D341Med (cell line): ENCODE measurements at places on chromosomes 11 and 22.

DNA sequence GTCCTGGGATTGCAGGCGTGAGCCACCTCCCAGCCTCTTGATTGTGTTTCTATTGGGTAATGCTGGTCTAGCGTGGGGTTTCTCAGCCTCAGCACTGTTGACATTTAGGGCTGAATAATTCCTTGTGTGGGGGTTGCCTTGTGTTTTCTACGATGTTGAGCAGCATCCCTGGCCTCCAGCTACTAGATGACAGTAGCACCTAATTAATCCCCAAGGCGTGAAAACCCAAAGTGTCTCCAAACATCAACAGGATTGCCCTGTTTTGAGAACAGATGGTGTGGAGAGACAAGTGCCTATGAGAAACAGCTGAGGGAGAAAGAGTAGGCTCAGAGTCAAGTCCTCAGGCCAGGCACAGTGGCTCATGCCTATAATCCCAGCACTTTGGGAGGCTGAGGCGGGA is 67.2 kb downstream of the SGSM1 start:
- DNase-seq: no peak

- no peak for DNase-seq
Measured at GRCh38 chr11:1603629-1604028, 4.6 kb downstream of the KRTAP5-3 start.

DNA sequence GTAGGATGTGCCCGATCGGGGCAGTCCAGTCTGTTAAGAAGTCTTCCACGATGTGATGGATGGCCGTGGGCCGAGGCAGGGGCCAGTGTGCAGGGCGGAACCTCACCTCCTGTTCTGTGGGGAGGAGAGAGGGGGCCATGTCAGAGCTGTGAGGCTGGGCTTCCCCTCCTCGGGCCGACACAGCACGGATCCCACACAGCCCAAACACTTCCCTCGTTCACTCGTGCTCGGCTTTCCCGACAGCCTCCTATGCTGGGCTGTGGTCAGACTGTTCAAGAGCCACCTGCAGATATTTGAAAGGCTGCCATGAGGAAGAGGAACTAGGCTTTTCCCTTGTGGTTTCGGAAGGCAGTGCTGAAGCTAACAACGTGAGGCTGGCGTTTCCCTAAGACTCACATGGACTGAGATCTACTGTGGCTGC is 12.3 kb upstream of the TXN2 start:
- no peak for DNase-seq

DNA sequence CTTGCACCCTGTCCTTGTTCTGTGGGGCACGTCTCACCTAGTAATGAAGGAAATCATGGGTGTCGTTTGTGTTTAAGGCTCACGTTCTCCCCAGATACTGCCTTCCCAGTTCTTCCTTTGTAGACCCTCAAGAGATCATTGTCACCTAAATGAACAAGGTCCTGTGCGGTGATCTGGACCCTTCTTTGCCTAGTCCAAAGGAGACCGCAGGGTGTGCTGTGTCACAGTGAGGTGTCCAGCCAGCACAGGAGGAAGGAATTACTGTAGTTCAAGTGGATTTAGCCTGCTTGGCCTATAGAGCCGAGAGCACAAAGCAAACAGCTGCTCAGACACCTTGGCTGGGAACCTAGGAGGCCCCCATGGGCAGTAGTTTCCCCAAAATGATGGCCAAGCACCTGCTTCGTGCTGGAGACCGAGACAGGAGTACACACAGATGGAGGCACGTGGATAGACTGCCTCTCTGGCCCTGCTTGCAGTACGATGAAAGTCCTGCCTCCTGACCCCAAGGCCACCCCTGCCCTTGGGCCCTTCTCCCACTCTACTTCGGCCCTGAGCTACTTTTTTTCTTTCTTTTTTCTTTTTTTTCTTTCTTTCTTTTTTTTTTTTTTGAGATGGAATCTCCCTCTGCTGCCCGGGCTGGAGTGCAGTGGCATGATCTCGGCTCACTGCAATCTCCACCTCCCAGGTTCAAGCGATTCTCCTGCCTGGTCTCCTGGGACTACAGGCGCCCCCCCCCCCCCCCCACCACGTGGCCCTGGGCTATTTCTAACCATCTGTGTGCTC is 19.4 kb upstream of the PPFIA1 start:
- DNase-seq: peak; percentile 13

GRCh38 chr22:38214302-38215056 is 12.7 kb downstream of the MAFF start:
- DNase-seq: peak; percentile 95

DNA sequence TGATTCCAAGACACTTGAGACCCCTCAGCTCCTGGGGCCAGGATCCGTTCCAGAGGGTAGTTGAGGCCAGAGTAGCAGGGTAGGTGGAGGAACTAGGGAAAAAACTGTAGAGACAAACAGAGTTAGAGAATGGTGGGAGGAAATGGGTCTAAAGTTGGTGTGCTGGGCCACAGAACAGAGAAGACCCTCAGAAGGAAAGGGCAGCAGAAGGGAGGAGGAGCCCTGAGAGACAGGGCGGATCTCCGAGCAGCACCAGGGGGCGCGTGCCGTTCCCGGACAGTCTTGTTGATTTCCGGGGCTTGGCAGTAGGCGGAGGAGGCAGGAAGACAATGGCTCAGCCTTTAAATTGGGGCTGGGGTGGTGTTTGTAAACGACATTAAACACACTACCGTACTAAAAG is 2.4 kb upstream of the CECR2 start:
- peak; percentile 82 for DNase-seq

DNA sequence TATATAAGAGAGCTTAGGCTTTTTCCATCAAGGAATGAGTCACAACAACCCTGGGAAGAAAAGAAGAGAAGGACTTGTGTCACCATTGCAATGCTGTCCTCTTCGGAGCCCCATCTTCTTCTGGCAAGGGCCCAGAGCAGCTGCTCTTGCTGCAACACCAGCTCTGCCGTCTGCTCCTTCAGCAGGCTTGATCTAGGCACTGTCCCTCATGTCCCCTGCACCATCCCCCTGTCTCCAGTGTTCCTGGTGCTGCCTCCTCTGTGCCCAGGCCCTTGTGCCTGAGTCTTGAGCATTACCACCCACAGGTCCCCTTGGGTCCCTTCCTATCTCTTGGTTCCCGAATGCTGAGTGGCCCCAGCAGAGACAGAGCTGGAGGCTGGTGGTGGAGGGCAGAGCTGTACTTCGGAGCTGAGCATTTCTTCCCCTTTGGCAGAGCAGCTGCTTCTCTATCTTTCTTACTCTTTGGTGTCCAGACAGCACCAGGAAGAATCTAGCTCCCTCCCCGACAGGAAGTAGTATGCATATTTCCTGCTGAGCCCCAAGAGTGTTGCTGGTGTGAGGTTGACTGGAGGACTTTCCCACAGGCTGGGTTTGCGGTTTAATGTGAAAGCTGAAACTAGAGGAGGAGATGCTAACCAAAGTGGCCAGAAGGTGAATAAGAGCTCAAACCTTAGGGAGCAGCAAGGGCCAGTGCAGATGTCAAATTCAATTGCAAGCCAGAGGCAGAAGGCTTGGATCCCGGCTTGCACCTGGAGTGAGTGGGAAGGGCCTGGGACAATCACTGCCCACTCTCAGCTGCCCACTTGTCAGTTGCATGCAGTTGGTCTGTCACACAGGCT is 27.8 kb downstream of the WEE1 start:
- DNase-seq: no peak

DNA sequence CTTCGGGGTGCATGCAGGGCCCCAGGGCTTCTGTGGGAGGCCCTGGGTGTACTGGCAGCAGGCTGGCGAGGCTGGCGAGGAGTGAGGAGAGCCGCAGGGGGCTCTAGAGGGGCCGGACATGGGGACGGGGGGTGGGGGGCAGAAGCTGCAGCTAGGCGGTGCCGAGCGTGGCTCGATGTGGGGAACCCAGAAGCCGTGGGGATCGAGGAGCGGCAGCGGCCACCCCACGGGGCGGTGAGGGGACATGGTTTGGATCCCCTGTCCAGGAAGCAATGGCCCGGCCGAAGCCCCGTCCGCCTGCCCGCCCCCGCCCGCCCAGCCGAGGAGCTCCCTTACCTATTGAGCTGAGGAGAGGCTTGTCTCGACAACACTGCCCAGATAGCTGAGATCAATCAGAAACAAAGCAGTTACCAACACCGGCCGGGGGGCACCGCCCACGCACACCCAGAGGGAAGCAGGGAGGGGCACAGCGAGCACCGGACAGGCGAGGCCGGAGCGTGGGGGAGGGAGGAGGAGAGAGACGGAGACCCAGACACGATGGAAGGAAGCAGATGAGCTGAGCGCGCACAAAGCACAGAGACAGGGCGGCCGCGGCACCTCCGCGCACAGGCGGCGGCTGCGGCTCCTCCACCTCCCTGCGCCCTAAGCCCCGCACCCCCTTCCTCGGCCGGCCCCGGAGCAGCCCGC is 38.7 kb downstream of the IGSF9B start:
- DNase-seq: no peak

DNA sequence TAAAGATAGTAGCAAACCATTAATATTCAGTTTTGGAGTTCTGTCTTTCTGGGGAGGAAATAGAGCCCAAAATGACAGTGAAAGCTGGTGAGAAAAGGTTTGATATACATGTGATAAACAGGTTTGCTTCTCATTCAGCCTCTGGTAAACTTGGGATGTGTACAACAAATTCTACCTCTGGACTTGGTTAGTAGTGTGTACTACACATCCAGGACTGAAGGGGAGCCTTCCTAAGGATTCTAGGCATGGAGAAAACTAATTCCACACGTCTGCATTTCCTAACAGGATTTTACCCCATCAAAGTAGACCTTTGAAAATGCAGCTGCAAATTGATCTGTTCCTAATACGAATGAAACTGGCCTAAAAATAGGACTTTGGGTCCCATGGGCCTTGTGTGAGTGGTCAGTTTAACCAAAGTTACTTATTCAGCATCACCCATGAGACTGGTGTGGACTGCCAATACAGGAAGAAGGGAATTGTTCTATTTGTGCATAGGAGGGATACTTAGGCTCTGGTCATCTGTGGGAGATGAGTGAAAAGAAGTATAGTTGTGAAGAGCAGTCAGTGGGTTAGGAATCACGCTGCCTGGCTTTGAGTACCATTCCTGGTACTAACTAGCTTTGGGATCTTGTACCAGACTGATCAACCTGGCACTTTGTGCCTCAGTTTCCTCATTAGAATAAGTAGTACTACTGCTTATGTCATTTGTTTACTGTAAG is 74.2 kb downstream of the YAP1 start:
- no peak for DNase-seq

DNA sequence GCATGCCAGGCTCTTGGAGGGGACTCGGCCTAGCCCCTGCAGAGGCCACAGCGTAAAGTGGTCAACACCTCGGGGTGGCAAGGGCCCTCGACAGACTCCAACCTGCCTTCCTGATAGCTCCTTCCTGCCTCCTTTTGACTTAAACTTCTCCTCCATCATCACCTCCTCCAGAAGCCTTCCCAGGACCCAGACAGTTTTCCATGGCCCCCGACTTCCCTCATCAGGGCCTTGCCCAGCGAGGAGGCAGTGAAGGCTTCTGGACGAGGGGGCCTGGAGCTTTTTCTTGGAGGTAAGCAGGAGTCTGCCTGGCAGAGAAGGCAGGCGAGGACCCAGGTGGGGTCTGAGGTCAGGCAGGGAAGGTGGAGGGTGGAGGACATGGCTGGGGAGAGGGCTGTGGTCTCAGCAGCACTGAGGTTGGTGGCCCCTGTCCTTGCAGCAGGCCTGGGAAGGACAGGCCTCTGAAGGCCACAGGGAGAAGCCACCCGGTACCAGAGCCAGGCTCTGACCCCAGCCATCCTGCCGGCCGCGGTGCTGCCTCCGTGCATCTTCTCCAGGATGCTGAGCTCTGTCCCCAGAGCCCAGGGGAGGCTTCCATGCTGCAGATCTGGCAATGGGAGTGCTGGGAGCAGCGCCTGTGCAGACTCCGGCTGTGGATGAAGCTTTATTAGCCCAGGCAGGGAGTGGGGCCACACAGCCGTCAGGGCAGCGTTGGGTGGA is 81.4 kb downstream of the WNT7B start:
- DNase-seq: no peak

GRCh38 chr11:76680518-76681425 is 10.2 kb upstream of the LRRC32 start:
- peak; percentile 89 for DNase-seq

- DNase-seq: peak; percentile 100
Measured at GRCh38 chr22:38272373-38273134, at the start of gene TMEM184B. Gene TMEM184B (minus strand): TSS chr22:38273010. CDS start chr22:38247961, 25,049 bp downstream.

- no peak for DNase-seq
Measured at GRCh38 chr22:27113211-27113635, 455.8 kb downstream of the MIAT start.

- peak; percentile 77 for DNase-seq
Measured at GRCh38 chr11:107018219-107018901, at the start of gene GUCY1A2. Gene GUCY1A2 (minus strand): TSS chr11:107018476. CDS start chr11:107018055, 421 bp downstream.

GRCh38 chr11:77396305-77396704 is 77.6 kb downstream of the PAK1 start:
- DNase-seq: no peak

DNA sequence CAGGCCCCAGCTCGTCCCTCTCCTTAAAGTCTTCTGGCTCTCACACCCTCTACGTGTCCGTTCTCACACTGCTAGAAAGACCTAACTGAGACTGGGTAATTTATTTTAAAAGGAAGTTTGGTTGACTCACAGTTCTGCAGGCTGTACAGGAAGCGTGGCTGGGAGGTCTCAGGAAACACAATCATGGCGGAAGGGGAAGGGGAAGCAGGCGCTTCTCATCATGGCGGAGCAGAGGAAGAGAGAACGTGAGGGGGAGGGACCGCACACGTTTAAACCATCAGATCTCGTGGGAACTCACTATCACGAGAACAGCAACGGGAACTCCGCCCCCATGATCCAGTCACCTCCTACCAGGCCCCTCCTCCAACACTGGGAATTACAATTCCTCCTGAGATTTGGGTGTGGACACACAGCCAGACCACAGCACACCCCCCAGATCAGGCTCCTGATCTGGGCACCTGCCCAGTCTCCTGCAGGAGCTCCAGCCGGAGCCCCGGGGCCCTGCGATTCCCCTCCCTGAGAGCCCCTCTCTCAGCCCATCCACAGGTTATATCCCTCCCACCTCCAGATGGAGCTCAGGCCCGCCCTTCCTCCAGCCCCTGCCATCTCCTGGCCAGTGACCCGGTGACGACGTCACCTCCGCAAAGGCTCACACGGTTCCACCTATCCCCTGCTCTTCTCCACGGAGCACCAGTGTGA is 170.2 kb downstream of the BRD1 start:
- DNase-seq: no peak

DNA sequence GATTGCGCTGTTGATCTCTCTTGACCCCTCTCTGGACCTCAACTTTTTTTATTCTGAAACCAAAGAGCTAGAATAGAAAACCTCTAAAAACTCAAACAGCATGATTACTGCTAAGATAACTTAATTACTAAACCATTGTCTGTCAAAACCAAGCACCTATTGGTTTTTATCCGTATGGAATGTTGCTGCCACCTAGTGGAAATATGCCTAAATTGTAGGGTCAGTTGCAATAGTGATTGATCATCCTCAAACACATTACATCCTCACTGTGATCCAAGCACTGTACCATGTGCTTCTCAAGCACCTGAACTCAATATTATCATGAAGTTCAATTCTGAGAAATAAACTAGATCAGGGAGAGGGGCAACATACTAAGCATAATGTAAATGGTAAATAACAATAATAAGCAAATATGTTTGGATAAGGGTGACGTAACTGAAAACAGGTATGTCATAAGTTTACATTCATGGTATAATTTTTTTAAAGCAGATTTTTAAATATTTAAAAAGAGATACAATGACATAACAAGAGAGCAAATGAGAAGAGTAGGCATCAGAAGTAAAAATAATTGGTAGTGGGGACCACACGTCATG is 3.8 kb upstream of the OR5A2 start:
- DNase-seq: peak; percentile 55
